ENCODE measurements at places on chromosomes 5 and 9. TPM values are rescaled to one million over a fixed set of nuclear protein-coding genes. Genes with fewer than 3 reads are reported as not detected.

DNA sequence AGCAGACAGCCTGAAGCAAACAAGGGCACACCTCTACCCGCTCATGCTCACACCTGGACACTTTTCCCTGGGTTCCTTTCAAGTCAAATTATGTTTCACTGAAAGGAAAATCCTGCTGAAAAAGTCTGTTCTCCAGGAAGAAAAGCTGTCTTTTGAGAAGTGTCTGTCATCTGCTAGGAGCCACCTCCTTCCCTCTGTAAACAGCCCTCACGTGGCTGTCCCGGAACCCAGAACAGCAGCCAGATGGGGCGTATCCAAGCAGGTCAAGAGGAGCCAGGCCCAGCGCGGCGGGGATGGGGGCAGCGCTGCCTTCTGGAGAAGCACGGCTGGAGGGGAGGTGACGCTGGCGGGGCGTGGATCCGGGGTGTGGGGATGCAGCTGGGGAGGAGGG, at the start of gene PNPLA7:
Gene PNPLA7, minus strand, starts transcription at position 172 of the 391 bp plus-strand sequence. CDS start 205 bp downstream, outside the sequence.
- peaks cover 12% of the 10 kb centered on the region for H3K36me3 ChIP-seq
- no peaks in the 10 kb centered on the region for H3K27me3 ChIP-seq
- peak; percentile 70 for DNase-seq
- H3K4me3 ChIP-seq, result peak within 1 kb of the TSS; percentile 76
- peak within 1 kb of the TSS; percentile 63 for H3K27ac ChIP-seq
- peaks cover 7% of the 10 kb centered on the region for H3K4me1 ChIP-seq

GRCh38 chr5:127011961-127012644, 18.3 kb downstream of the MARCHF3 start:
- no peaks in the 10 kb centered on the region for H3K4me1 ChIP-seq
- H3K27ac ChIP-seq, result no peak overlapping the region
- no peak overlapping the region for H3K4me3 ChIP-seq
- DNase-seq, result no peak
- H3K27me3 ChIP-seq, result no peaks in the 10 kb centered on the region

GRCh38 chr5:131996210-131997025, 15.0 kb downstream of the ACSL6 start:
- no peaks in the 10 kb centered on the region for H3K4me1 ChIP-seq
- H3K4me3 ChIP-seq, result no peak overlapping the region
- H3K27me3 ChIP-seq, result no peaks in the 10 kb centered on the region
- no peaks in the 10 kb centered on the region for H3K36me3 ChIP-seq
- no peak overlapping the region for H3K27ac ChIP-seq
- DNase-seq, result no peak

GRCh38 chr5:85896514-85896913, 721.2 kb upstream of the COX7C start:
- H3K27ac ChIP-seq, result no peak overlapping the region
- no peaks in the 10 kb centered on the region for H3K27me3 ChIP-seq
- no peaks in the 10 kb centered on the region for H3K36me3 ChIP-seq
- no peak overlapping the region for H3K4me3 ChIP-seq

- H3K27me3 ChIP-seq, result no peaks in the 10 kb centered on the region
- H3K4me3 ChIP-seq, result no peak overlapping the region
- no peak for DNase-seq
- no peaks in the 10 kb centered on the region for H3K4me1 ChIP-seq
- H3K27ac ChIP-seq, result no peak overlapping the region
Measured at GRCh38 chr9:93315118-93315517, 131.2 kb downstream of the WNK2 start.

DNA sequence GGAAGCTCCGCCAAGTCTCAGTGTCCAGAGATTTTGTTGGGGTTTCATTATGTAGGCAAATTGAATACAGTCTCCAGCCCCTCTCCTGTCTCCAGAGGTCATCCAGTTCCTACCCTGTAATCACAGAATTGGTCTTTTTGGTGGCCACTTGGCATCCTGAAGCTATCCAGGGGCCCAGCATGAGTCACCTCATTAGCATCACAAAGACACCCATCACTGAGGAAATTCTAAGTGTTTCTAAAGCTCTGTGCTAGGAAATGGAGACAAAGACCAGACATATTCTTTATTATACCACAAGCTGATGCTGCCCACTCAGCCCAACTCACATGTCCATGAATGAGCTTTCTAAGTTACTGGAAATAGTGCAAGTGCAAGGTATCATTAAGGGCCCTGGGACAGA, 229.9 kb downstream of the DOCK8 start:
- no peaks in the 10 kb centered on the region for H3K36me3 ChIP-seq
- no peak overlapping the region for H3K4me3 ChIP-seq
- peaks cover 6% of the 10 kb centered on the region for H3K27me3 ChIP-seq

GRCh38 chr9:114099669-114100270, 678 bp upstream of the KIF12 start:
- peaks cover 10% of the 10 kb centered on the region for H3K27me3 ChIP-seq
- no peaks in the 10 kb centered on the region for H3K4me1 ChIP-seq
- no peak overlapping the region for H3K4me3 ChIP-seq
- no peak overlapping the region for H3K27ac ChIP-seq
- no peaks in the 10 kb centered on the region for H3K36me3 ChIP-seq
- no peak for DNase-seq

GRCh38 chr5:135133698-135134515, 99.9 kb upstream of the PITX1 start:
- no peak overlapping the region for H3K4me3 ChIP-seq
- H3K27ac ChIP-seq, result no peak overlapping the region
- no peaks in the 10 kb centered on the region for H3K4me1 ChIP-seq
- DNase-seq, result no peak

GRCh38 chr5:80234116-80234948, 21.5 kb downstream of the SERINC5 start:
- H3K27me3 ChIP-seq, result no peaks in the 10 kb centered on the region
- H3K4me1 ChIP-seq, result peaks cover 20% of the 10 kb centered on the region
- no peak overlapping the region for H3K27ac ChIP-seq

- peaks cover 6% of the 10 kb centered on the region for H3K27me3 ChIP-seq
- H3K4me3 ChIP-seq, result peak overlapping the region; percentile 45
- no peaks in the 10 kb centered on the region for H3K36me3 ChIP-seq
- DNase-seq, result no peak
Measured at GRCh38 chr5:141701360-141702119, 19.5 kb upstream of the ARAP3 start.

DNA sequence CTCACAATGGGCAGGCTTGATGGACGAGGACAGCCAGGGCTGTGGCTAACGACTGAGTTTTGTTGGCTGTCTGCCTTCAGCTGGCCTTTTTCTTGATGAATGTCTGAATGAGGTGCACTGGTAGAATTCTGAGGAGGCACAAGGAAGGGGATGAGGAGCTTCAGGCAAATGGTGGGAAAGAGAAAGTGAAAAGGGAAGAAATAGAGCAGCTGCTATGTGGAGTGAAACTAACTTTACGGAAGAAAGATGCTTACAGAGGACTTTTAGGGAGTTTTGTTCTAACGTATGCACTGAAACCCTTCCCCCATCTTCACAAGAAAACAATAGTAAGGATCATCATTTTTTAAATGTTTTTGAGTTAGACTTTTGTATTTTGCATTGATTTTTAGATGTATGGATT, 45.3 kb downstream of the OR2K2 start:
- no peaks in the 10 kb centered on the region for H3K36me3 ChIP-seq
- H3K27ac ChIP-seq, result no peak overlapping the region
- H3K4me1 ChIP-seq, result peaks cover 8% of the 10 kb centered on the region
- no peak for DNase-seq
- H3K27me3 ChIP-seq, result no peaks in the 10 kb centered on the region

DNA sequence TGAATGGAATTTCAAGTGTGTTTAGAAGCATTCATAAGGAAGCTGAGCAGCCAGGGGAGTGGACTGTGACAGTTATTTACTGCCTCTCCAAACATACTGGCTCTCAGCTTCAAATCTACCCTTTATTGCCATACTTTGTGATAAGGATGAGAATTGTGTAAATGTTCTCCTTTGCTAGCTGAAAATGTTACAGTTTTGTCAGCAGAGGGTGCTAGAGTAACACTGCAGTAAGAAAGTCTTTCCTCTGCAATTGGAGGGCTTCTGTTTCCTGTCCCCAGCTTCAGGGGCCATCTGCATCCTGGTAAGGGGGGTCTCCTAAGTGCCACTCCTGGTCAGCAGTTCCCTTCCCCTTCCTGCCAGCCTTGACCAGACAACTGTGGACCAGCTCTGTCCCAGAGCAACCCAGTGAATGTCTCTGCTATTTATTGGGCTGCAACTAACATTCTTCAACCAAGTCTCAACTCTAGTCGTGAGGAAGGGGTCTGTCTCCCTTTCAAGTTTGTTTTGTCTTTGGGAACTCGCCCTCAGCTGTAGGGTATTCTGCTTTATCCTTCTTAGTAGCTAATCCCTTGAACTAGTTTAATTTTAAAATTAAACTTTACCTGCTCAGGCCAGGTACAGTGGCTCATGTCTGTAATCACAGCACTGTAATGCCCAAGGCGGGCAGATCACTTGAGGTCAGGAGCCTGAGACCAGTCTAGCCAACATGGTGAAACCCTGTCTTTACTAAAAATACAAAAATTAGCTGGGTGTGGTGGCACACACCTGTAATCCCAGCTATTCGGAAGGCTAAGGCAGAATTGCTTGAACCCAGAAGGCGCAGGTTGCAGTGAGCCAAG, 45.3 kb downstream of the RAPGEF6 start:
- no peaks in the 10 kb centered on the region for H3K27me3 ChIP-seq
- no peak overlapping the region for H3K4me3 ChIP-seq
- no peaks in the 10 kb centered on the region for H3K4me1 ChIP-seq
- no peaks in the 10 kb centered on the region for H3K36me3 ChIP-seq

GRCh38 chr5:123752552-123753179, 240.7 kb downstream of the CSNK1G3 start:
- H3K4me3 ChIP-seq, result no peak overlapping the region
- H3K27me3 ChIP-seq, result no peaks in the 10 kb centered on the region
- H3K36me3 ChIP-seq, result no peaks in the 10 kb centered on the region
- H3K4me1 ChIP-seq, result peaks cover 20% of the 10 kb centered on the region

GRCh38 chr9:36765077-36765390, 192.3 kb downstream of the MELK start:
- peak overlapping the region; percentile 47 for H3K4me3 ChIP-seq
- no peak overlapping the region for H3K27ac ChIP-seq
- DNase-seq, result no peak
- H3K27me3 ChIP-seq, result peaks cover 23% of the 10 kb centered on the region

DNA sequence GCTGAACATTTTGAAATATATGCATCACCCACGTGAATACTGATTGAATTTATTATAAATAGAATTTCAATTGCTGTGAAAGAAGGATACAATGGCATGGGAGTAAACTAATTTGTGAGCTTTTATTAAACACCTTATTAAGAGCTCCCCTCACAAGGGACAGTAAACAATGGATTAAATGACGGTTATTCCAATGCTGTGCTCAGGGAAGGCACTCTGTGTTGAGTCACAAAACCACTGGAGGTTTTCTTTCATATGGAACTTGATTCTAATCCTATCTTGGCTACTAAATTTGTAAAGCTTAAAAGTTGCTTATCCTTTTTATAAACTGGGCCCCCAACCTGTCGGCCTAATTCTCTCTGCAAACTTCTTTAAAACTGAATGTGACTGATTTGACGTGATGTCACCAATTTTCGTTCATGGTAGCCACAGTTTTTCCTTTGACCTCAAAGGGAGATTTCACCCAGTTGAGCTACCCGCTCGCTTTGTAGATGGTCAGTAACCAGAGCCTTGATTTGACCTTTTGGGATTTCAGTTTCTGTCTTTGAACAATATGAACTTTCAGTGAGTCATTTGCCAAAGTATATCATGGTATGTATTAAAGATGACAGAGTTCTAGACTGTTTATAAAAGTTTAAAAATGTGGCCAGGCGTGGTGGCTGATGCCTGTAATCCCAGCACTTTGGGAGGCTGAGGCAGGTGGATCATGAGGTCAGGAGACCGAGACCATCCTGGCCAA, 61.3 kb upstream of the PIK3R1 start:
- no peaks in the 10 kb centered on the region for H3K36me3 ChIP-seq
- H3K27me3 ChIP-seq, result no peaks in the 10 kb centered on the region
- no peak overlapping the region for H3K27ac ChIP-seq
- no peaks in the 10 kb centered on the region for H3K4me1 ChIP-seq
- no peak for DNase-seq
- no peak overlapping the region for H3K4me3 ChIP-seq

- H3K4me3 ChIP-seq, result no peak overlapping the region
- DNase-seq, result no peak
- H3K36me3 ChIP-seq, result peaks cover 41% of the 10 kb centered on the region
- no peak overlapping the region for H3K27ac ChIP-seq
- no peaks in the 10 kb centered on the region for H3K27me3 ChIP-seq
- no peaks in the 10 kb centered on the region for H3K4me1 ChIP-seq
Measured at GRCh38 chr5:175524211-175524610, 45.9 kb downstream of the SFXN1 start.

GRCh38 chr9:118829334-118829733, 539.9 kb downstream of the BRINP1 start:
- H3K27ac ChIP-seq, result no peak overlapping the region
- H3K4me3 ChIP-seq, result no peak overlapping the region
- no peak for DNase-seq
- H3K36me3 ChIP-seq, result no peaks in the 10 kb centered on the region
- no peaks in the 10 kb centered on the region for H3K4me1 ChIP-seq

- H3K4me1 ChIP-seq, result peaks cover 49% of the 10 kb centered on the region
- H3K27me3 ChIP-seq, result no peaks in the 10 kb centered on the region
- H3K27ac ChIP-seq, result peak overlapping the region; percentile 61
- DNase-seq, result no peak
Measured at GRCh38 chr9:134325096-134325812, 1.0 kb upstream of the RXRA start.

- H3K27me3 ChIP-seq, result no peaks in the 10 kb centered on the region
- no peak for DNase-seq
- peaks cover 8% of the 10 kb centered on the region for H3K4me1 ChIP-seq
- no peak overlapping the region for H3K4me3 ChIP-seq
- H3K27ac ChIP-seq, result no peak overlapping the region
- no peaks in the 10 kb centered on the region for H3K36me3 ChIP-seq
Measured at GRCh38 chr9:125626187-125626586, 80.8 kb downstream of the MAPKAP1 start.

DNA sequence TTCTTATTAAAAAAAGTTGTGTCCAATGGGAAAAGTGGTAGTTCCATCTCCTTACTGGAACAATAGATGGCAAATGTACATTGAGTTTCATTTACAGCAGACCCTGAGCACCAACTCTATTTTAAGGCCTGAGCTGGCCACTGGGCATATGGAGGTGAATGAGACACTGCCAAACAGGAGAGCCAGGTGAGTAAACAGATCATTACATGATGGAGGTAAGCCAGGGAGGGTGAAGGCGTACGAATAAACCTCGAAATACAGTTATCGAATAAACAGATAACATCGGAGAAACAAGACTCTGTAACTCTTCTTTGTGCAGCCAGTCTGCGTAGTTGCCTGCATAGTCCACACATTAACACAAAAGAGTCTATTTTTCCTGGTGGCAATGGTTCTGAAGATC, 446.4 kb upstream of the KLF4 start:
- DNase-seq, result no peak
- no peak overlapping the region for H3K4me3 ChIP-seq
- no peak overlapping the region for H3K27ac ChIP-seq
- no peaks in the 10 kb centered on the region for H3K4me1 ChIP-seq

ST8SIA4 gene
- 0.35 TPM for total RNA-seq

SPINK4 gene
- not detected for total RNA-seq

CREBRF gene
- 1.4 TPM for total RNA-seq

NOXA1 gene
- 0.79 TPM for total RNA-seq

OGN gene
- total RNA-seq, result 0.95 TPM

FSTL4 gene
- 0.86 TPM for total RNA-seq

MEIKIN gene
- total RNA-seq, result not detected

VCAN gene
- total RNA-seq, result 0.90 TPM

TMEM215 gene
- total RNA-seq, result not detected
